ENCODE measurements at places on chromosomes 2 and 18.

- peak; percentile 30 for DNase-seq
These were observed 1.6 kb downstream of the ATOH8 start for GRCh38 chr2:85755122-85756027.

DNA sequence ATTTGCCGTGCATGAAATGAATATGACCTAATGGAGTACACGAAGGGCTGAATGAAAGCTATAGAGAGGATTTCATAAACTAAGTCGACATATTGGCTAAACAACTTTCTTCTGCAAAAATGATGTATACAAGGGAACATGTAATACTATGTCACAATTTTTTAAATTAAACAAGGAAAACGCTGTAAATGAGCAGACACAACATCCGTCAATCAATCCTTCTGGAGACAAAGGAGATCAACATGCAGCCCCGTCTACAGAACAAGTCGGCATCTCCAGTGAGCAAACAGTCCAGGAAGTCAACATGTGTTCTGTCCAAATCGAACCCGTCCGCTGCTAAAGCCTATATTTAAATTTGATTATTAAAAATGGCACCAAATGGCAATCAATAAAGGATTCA lies 180.8 kb downstream of the TCF4 start:
- no peak for DNase-seq

GRCh38 chr2:2586068-2586776 lies 255.1 kb upstream of the MYT1L start:
- no peak for DNase-seq

DNA sequence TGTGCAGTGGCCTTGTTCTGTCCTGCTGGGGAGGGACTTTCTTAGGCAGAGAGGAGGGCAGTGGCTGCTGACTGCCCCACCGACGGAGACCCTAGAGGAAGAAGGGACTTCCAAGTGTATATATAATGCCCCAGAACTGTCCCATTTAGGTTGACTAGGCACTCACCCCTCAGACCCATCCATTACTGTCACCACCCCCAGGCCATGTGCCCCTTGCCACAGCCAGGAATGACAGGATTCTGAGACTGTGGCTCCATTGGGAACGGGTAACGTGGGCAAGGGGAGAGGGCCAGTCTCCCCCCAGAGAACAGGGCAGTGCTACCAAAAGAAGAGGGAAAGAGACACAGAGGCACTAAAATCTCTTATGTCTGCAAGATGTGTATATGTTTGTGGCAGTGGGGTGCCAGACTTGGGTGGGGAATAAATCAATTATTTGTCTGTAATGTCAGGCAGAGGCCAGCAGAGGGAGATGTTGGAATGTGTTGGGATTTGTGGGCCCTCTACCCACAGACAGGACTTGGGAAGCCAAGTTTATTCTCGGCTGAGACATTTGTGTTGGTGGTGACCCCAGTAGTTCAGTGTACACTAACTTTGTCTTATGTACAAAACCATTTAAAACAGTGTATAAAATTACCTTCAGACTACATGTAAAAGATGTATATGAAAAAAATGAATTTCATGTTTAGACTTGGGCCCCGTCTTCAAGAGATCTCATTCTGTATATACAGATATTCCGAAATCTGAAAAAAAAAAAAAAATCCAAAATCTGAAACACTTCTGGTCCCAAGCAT lies 24.0 kb upstream of the TMEM37 start:
- DNase-seq: peak; percentile 51

- DNase-seq: no peak
These were observed 154.5 kb downstream of the AGPS start for GRCh38 chr2:177547122-177547521.

GRCh38 chr2:55236992-55237543 lies 4.6 kb downstream of the RPS27A start:
- DNase-seq: no peak

Measured in Daoy (cell line).